ENCODE measurements at places on chromosomes 4 and X.
A peak's percentile ranks its signal among the peaks of the same experiment; 100 is the strongest.

- no peak for DNase-seq
Observed at GRCh38 chrX:98795636-98796035, 1614.4 kb downstream of the PCDH19 start.

DNA sequence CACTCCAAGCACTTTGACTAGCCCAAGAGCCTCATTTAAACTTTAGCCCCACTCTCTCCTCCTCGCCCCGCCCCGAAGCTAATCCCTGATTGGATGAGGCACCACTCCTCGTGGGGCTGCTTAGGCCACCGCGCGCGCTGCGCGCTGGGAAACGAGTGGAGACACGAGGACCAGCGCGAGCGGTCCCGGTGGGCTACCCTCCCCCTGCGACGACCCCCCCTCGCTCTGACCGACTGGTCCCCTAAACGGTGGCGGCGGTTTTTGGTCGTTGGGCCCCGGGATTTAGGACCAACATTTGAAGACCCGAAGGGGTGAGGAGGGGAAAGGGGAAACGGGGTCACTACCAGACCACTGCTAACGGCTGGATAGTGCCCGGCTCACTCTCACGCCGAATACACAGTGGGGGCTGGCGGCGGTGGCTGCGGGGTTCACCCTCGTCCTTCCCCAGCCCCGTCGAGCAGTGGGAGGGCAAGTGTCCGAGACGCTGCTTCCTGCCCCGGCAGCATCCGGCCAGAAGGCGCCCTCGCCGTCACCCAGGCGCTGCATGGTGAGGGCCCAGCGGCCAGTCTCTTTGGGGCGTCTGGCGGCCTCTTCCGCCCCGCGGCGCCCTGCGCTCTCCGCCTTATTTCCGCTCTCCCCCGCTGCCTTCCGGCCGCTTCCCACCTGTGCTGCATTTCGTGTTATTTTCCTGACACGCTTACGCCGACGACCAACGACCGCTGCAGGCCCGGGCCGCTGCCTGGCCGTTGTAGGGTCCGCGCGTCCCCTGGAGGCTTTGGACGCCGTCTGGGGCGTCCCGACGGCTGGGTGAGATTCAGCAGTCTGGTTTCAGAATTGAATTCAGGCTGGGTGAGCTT lies at the start of gene RBM46:
TSS of gene RBM46 (plus strand) at position 147 of the 857 bp plus-strand sequence. CDS start 15,481 bp downstream, outside the sequence.
- no peak for DNase-seq

DNA sequence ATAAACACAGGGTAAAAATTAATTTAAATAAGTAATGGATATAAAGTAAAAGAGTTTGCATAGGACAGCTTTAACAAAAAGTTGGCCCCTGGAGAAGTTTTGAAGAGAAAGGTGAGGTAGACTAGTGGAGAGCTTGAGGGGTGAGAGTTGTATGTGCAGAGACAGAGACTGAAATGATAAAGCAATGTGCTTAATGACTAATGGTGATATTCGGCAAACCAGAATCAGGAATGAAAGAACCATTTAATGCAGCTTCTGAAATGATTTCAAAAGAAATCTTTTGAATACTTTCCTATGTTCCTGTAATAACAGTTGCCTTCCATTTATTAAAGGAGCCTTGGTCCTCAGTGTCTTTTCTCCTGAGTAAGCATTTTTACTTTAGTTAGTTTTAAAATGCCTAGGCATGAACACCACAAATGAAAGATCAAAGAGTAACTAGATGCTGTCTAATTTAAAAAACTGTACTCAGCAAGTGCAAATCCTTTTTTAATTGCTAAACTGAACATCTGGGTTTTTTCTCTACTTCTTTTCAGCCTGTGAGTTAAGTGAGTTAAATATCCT lies 28.5 kb downstream of the CAMK2D start:
- no peak for DNase-seq

DNA sequence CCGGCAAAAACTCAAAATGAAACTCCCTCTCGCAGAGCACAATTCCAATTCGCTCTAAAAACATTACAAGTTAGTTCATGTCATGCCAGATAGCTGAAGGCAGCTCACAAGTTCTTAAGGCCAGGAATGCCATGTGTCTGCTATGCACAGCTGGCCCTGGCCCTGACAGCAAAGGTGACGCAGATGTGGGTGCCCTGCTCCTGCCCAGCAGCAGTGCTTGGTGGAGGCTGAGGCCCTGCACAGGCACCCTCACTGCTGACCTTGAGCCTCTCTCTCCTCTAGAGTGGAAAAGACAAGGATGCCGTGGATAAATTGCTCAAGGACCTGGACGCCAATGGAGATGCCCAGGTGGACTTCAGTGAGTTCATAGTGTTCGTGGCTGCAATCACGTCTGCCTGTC lies 2.9 kb downstream of the S100P start:
- DNase-seq = no peak

- DNase-seq = no peak
Observed at GRCh38 chr4:7275067-7275466, 82.7 kb downstream of the SORCS2 start.

GRCh38 chr4:94798808-94799207 lies 41.1 kb downstream of the BMPR1B start:
- DNase-seq = no peak

DNA sequence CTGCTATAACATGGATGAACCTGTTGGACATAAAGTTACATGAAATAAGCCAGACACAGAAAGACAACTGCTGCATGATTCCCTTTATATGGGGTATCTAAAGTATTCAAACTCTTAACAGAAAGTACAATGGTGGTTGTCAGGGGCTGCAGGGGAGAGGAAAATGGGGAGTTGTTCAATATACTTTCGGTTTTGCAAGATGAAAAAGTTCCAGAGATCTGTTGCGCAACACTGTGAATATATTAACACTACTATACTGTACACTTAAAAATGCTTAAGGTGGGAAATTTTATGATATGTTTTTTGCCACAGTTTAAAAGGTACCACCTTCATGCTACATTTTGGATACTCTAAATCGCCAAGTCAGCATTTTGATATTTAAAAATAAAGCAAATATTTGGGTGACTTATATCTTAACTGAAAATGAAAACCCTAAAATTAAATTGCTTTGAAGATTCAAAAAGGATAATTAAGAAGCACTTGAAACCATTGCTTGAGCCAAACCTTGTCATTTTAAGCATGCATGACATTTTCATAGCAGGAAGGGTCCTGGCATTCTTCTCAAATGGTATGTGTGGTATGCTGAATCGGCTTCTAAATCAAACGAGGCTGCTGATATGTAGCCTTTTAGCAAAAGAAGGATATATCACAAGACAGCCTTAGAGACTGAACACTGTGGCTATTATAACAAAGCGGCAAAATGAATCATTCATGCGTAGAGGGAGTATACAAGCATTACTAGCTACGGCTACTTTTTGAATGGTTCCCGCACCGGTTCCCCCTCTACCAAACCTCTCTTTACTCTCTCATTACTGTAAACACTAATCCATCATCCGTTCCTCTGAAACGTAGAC lies 607.1 kb upstream of the DIPK2B start:
- DNase-seq = peak; percentile 76

- no peak for DNase-seq
Observed at GRCh38 chr4:162981823-162982222, 184.9 kb downstream of the NAF1 start.

DNA sequence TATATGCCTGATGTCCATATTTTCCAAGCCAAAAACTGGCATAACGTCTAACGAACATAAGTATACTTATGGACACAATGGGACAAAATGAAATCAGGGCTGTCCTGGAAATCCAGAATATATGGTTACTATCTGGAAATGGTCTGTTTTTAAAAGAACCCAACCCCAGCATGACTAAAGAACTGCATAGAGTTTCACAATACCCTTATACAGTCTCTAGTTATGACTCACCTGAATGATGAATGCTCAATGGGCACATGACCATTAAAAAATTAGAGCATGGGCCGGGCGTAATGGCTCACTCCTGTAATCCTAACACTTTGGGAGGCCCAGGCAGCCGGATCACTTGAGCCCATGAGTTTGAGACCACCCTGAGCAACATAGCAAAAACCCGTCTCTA lies 31.8 kb downstream of the AMMECR1 start:
- DNase-seq = peak; percentile 53

DNA sequence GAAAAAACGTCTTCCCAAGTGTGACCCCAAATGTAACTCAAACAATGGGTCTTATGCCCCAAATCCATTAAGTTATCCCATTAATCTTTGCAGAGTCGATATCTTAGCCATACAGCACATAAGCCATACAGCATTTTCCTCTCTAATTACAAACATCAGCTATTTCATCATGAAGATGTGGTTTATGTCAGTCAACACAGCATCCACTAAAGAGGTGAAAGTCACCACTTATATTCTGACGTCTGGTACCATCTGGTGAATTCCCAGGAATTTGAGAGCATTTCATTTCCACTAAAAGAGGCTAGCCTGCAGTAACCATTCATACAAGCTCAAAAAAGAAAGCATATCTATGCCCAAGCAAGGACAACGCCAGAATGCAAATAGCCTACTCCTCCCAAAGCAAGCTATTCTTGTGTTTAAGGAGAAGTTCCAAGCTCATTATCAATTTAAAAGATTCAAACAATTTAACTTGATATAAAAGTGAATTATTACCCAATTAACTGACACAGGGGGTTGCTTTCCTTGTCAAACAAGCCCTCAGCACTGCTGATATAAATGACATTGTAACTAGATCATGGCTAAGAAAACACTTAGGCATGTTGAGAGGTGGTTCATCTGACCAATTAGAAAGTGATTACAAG lies 203.3 kb downstream of the ANTXR2 start:
- no peak for DNase-seq

- no peak for DNase-seq
Observed at GRCh38 chrX:107600366-107600765, 27.9 kb upstream of the PRPS1 start.

- DNase-seq = no peak
Observed at GRCh38 chr4:23697001-23697528, 192.8 kb downstream of the PPARGC1A start.

- DNase-seq = no peak
Observed at GRCh38 chrX:53421125-53421524, 1.3 kb downstream of the SMC1A start.

- no peak for DNase-seq
Observed at GRCh38 chr4:145081756-145082155, 16.2 kb downstream of the ANAPC10 start.

- DNase-seq = no peak
Observed at GRCh38 chrX:1577845-1578244, 13.6 kb upstream of the AKAP17A start.

GRCh38 chr4:105978684-105979296 lies 83.5 kb downstream of the NPNT start:
- peak; percentile 46 for DNase-seq

GRCh38 chr4:40686081-40686913 lies 56.6 kb upstream of the RBM47 start:
- DNase-seq = no peak

DNA sequence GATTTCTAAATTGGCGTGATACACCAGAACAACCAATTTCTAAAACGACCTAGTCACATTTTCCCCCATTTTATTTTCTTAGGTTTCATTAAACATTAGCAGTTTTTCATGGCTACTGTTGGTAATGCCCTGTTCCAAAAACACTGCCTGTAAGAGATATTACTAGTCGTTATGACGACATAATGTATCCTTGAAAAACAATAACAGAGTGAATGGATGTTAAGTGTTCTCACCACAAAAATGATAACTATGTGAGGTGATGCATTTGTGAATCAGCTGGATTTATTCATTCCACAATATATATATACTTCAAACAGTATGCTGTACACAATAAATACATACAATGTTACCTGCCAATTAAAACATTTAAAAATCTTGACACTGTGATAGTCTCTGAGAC lies 1147.6 kb upstream of the PCDH10 start:
- peak; percentile 66 for DNase-seq

DNA sequence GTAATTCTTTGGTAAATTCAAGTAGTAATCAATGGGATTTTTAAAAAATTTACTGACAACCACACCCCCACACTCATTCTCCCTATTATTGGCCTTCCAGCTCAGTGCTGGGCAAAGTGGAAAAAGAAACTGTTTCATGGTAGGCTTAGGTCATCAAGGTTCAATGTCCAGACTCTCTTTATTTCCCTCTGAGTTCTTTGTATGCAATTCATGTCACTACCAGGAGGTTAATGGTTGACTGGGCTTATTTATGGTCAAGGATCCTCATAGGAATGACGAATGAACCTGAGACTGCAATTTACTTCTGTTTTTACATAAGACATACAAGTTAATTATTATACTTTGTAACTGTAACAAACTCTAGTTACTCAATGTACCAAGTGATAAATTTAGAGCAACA lies 403.2 kb downstream of the KLHL13 start:
- no peak for DNase-seq

- no peak for DNase-seq
Observed at GRCh38 chrX:105462186-105462585, 241.7 kb upstream of the TEX13A start.

All from A172 (cell line).